ENCODE measurements at places on chromosomes 16 and 17.

DNA sequence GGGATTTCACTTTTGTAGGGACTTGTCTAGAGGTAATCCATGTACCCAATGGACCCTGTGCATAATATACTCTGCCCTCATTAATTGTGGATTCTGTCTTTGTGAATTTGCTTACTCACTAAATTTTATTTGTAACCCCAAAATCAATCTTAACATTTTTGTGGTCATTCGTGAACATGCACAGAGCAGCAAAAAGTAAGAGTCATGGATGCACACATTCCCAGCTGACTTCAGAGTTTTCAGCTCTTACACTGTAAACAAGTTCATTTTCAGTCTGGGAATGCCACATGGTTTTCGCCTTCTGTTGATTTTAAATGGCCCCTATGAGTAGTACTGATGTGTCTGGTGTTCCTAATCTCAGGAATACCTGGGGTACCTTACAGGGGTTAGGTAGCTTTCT is 24.3 kb downstream of the TAC4 start:
- no peak for DNase-seq

GRCh38 chr17:10790491-10791401 is 13.2 kb downstream of the TMEM238L start:
- DNase-seq = no peak

DNA sequence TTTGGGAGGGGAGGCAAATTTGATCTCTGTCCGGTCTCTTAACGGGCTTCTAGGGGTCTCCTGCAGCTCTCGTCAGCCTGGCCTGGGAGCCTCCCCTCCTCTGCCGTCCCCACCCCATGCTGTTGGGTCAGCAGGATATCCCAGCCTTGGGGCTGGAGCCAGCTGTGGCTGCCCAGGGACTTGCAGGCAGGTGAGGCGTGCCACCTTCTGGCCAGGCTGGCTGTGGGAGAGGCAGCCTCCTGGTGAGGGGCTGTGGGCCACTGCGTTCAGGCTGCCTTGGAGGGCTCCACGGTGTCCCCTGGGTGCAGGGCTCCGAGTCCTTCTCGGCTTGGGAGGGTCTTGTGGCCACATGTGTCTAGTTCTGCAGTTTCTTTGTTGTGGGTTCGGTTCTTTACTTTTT is 34.6 kb downstream of the TBCD start:
- DNase-seq = no peak

- no peak for DNase-seq
Observed at GRCh38 chr16:15716694-15717447, 66.8 kb downstream of the NDE1 start.

DNA sequence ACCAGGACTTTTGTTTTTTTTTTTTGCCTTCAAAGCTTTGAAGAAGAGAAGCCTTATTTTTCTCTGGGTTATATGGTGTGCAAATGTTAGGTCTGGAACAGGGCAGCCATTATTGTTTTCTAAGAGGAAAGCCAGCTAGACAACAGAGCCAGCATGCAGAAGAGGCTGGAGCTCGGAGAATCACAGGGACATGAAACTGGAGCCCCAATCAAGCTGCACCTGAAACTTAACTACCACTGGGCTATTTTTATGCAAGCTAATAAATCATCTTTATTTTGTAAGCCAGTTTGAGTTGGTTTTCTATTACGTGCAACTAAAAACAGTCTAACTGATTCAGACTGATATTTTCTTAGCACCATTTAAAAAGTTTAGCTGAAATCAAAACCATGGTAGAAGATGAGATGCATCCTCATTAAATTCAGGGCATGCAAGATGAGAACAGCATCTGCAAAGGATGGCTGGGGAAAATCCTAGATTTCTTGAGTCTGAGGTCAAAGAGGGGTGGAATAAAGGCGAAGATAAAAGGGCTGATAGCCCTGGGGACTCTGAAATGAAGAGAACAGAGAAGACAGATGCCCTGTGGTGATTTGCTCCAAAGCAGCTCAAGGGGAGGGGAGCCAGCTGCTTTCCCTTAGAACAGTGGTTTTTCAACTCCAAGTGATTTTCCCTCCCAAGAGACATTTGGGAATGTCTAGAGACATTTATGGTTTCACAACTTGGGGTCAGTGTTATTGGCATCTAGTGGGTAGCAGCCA is 177.1 kb upstream of the WSCD1 start:
- DNase-seq = no peak

DNA sequence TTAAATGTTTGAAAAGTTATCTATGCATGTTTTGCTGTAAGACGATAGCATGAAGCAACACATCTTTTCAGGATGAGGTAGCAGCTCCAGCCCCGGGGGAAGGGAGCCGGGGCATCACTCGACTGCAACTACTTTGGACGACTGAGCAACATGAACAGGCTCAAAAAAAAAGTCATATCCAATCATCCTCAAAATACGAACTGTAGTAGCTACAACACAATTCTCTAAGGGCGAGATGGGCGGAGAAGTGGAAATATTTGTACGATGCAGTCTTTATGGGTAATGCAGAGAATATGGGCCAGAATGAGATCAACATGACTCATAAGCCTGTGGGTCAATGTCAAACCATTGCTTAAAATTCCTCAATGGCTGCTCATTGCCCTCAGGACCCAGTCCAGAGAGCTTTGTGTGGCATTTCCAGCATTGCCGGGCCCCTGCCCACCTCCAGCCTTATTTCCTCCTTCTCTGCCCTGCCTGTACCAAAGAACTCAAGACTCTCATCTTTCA is 17.7 kb upstream of the SMURF2 start:
- no peak for DNase-seq

All from esophagus squamous epithelium (tissue), 5 donors.